ENCODE measurements at places on chromosomes 11 and 22.
A peak's percentile ranks its signal among the peaks of the same experiment; 100 is the strongest.

DNA sequence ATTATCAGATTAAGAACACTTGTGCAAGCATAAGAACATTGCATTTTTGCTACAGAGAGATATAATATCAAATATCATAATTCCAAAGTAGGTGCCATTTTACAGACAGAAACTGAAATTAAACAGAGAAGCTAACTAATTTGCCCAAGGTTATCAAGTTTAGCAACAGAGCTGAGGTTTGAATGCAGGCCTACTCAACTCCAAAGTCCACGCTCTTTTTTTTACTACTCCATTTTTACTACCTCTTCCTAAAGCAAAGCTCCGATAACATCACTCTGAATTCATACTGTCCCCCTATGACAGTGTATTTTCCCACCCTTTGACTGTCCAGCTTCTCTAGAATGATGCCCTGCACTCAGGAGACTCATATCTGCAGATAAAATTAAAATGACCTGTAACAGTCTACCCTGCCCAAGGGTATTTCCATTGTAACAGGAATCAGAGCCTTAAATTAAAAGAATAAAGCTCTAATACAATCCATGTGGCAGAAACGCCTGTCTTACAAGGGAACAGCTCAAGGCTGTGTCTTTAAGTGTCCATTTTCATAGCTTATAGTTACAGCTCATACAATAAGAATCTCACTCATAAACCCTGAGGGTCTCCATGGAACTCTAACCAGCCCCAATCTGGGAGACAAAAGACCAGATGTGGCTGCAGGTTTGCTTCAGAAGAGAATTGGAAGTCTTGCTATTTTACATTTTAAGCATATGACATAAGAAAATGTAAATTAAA is 36.8 kb downstream of the ALG9 start:
- DNase-seq = no peak

DNA sequence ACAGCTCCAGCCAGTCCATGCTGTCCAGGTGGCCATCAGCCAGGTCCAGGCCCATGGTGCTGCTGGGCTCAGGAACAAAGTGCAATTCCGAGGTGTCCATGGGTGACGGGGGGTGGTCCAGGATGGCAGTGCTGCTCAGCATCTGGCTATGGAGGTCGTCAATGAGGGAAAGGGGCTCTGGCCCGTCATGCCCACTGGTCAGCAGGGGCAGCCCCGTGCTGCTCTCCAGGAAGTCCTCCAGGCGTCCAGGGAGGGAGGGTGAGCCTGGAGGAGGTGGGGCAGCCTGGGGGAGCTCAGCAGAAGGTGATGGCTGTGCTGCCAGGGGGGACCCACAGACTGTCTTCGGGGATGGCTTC is 41.1 kb downstream of the SGSM3 start:
- DNase-seq = no peak

- no peak for DNase-seq
These were observed 1458.6 kb upstream of the TENM4 start for GRCh38 chr11:80899381-80899780.

GRCh38 chr11:63920126-63920938 is 3.4 kb upstream of the RCOR2 start:
- DNase-seq = no peak

- DNase-seq = no peak
These were observed 5.8 kb upstream of the OR5B2 start for GRCh38 chr11:58433638-58434203.

- DNase-seq = no peak
These were observed 197.1 kb downstream of the HIPK3 start for GRCh38 chr11:33454264-33454663.

GRCh38 chr11:33891714-33892327 is at the start of gene LMO2:
LMO2 (minus strand) TSS chr11:33892076; CDS start chr11:33869716, 22,360 bp downstream.
- no peak for DNase-seq

DNA sequence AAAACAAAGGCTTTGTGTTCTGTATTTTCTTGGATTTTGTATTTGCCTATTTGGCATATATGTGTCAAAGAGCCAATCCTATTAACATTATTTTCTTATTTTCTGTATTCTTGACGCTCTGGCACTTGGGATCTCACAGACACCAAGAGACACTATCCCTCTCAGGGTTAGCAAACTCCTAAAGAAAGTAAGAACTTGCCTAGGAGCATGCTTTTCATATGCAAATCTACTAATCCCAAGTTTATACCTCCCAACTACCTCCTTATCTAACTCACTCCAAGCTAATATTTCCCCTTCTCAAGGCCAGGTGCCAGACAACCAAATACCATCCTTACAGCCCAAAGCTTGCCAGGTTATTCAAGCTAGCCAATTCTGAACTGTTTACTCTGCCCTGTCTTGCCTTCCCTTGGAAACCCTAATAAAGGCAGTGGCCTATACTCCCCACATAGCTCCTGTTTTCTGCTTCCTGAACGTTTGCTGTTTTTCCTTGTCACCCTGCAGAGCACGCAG is 455.4 kb upstream of the ANO3 start:
- DNase-seq = no peak

DNA sequence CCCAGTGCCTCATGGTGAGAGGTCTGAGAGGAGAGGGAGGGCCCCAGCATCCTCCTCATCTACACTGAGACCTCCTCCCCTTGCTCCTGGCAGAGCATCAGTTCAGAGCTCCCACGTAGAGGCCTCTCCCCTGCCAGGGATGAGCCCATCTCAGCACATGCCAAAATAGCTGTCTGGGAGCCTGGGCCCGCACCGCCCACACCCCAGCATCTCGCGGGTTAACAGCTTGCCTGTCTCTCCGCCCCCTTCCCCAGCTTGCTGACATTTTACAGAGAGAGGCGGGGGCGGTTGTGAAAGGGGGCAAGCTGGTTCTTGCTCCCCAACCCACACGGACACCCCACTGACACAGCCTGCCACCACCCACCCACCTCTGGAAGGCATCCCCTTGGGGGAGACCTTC is 6.4 kb downstream of the DGKZ start:
- DNase-seq = no peak

DNA sequence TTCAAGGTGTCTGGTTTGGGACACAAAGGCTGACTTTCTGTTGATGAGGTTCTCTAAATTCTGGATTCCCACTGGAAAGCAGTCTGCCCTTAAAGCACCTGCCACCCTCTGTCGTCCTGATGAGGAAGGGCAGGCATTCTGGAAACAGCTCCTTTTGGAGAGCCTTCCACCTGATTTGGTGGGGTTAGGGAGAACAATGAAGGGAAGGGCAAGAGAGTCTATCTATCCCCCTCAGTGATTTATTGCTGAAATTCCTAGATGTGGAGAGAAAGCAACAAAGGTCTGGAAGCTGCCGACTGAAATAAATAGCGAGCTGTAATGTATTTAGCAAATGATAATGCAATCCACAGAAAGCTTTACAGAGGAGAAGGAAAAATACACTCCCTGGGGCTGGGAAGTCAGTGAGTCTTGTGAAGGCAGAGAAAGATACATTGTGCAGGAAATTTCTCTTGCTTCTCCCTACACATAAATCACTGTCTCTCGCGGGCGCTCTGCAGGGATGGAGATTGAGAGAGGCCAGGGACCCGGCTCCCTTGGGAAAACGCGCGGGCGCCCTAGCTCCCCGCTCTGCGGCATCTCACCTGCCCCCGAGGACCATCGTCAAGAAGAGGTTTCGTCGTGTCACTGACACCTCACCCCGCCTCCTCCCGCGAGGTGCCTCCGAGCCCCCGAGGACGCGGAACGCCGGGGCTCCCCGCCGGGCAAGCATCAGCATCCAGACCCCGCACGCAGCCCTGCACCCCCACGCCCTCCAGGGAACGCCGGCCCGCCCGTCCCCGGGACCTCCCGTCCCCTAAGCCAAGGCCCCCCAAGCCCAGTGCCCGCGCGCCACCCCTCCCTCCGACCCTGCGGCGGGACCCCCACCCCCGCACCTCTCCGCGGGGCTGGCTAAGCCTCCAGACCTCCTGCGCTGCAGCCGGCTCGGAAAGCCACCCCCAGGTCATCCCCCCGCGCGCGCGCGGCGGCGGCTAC is 673 bp downstream of the CDON start:
- DNase-seq = no peak

DNA sequence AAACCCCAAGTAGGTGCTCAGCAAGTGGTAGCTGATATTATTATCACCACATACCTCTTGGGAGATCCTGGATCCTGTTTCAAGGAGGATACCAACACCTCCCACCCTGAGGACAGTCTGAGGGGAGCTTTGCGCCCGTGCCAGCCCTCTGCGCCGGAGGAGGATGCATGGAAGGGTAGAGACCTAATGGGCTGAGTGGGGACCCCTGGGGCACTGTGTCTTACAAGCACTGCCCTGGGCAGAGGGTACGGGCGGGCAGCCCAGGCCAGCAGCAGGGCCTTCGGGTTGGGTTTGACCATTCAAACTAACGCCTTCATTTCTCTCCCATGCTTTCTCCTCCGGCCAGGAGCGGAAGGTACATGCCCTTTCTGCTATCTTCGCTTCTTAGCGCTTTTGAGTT is 26.3 kb downstream of the MYBPC3 start:
- DNase-seq = no peak

GRCh38 chr11:119742263-119742861 is 13.4 kb upstream of the NECTIN1 start:
- DNase-seq = no peak

DNA sequence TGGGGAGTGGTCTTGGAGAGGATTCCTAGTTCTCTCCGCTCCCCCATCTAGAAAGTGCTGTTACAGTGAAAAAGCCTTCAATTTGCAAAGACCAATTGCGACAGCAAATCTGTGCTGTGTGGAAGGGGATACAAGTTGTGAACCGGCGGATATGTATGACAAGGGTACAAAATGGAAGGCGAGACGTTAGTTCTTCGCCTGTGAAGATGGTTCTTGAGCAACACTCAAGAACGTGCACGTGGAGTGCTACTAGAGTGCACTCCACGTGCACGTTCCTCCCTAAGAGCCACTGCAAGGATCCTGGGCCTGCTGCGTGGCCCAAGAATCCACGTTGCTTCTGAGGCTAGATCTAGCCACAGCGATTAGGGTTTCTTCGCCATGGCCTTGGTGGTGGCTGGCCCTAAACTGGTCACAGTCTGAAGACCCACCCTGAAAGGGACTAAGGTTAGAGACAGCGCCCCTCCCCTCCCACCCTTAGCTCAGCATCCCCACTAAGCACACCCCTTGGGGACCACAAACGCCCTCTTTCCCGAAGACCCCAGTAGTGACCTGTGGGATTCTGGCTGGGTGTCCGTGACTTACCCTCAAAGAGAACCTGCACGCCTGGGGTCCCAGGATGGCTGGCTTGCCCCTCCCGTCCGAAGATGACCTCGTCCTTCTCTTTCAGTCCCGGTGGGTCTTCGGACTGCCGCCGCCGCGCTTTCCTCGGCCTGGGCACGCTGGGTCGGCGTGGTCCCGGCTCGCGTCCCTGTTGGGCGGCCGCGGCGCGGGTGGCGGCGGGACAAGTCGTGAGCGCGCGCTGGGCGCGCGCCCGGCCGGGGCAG is 519 bp upstream of the PDE3B start:
- no peak for DNase-seq

- peak; percentile 31 for DNase-seq
These were observed 17.3 kb downstream of the APOL2 start for GRCh38 chr22:36221799-36222751.

DNA sequence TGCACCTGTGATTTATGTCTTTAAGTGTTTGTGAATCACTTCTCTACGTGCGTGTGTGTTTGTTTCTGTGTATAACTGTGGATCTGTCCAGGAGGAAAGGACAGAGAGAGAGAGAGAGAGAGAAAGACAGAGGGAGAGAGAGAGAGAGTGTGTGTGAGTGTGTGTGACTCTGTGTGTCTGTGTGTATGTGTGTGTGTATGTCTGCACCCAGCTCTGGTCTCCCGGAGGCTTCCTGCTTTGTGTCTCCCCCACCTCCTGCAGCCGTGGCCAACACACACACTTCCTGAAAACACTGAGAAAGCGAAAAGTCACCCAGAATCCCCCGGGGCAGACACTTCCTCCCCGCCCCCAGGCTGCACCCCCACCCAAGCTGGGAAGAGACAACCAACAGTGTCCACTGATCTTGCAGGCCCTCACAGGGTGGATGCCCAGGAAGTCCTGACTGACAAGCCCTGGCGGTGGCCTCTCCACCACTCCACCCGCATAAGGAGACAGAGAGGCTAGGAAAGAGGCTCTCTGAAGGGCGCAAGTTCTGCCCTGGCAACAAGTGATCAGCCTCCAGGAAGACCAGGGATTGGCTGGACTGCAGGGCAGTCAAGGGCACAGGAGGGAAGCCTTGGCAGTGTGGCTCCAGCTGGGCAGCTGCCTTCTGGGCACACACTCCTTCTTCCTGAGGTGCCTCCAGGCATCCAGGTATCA is 30.0 kb downstream of the ARAP1 start:
- peak; percentile 74 for DNase-seq

DNA sequence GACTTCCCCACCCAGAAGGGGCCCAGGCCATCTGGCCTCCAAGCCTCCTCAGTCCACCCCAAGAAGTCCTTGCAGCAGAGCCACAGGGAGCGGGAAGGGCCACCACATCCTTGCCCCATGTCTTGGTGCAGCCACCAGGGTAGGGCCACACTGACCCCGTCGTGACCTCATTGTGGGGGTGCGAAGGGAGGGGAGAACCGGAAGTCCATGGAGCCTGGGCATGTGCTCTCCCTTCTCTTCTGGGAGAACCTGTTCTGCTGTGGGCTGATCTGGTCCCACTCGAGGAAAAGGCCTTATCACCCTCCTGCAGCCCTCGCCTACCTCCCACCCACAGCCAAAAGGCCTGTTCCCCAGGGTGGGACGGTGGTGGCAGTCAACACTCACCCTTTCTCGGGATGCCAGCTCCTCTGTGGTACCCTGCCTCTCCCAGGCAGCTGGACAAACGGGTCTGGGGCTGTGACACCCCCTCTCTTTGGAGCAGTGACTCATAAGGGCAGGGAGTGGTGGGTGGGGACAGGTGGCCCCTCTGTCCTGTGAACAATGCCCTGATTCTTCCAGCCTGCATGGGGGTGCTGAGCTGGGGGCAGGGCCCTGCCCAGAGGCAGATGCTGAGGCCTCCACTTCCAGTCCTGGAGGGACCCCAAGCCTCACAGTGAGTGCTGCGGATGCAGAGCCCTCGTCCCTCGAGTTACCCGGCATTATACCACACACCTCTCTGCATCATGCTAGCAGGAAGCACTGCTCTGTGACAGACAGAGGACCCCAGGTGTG is 14.6 kb upstream of the CTSD start:
- no peak for DNase-seq

DNA sequence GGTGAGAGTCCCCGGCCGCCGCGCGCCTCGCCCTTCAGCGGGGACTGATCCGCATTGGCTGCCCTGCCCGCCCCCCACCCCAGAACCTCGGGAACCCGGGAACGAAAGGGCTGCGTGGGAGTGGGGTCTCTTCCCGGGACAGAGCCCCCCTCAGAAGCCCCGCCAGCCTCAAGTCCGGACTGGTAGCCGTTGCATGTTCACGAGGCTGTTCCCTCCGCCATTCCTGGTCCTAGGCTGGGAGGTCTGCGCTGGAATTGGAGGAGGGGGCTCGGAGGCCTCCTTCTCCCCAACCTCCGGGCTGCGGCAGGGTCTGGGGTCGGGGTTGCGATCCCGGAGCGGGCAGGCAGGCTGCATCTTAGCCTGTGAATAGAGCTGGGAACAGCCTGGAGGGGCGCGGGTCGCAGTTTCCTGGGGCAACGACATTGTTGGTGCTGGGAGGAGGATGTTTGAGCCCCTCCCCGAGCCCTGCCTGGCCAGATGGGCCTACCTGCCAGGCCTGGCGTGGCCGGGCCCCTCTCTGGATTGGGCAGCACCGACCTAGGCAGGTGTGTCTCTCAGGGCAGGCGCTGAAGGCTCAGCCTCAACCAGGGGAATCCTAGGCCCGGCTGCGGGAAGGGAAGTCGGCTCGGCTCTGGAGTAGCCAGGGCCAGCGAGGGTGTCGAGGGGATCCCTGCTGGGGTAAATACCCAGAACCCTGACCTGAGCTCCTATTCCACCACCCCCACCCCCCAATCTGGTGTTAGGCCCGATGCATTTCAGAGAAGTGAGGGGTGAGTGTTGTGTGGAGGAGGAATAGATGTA is 670 bp downstream of the MAPK8IP1 start:
- no peak for DNase-seq

- no peak for DNase-seq
These were observed 67.8 kb upstream of the DDI1 start for GRCh38 chr11:103968685-103969084.
